ENCODE measurements at places on chromosomes 7 and 10.

GRCh38 chr7:40186586-40186985 lies 51.8 kb downstream of the SUGCT start:
- DNase-seq, result no peak

- no peak for DNase-seq
Measured at GRCh38 chr10:52216852-52217251, 97.2 kb upstream of the DKK1 start.

GRCh38 chr7:116933465-116933864 lies 19.8 kb upstream of the ST7 start:
- no peak for DNase-seq

DNA sequence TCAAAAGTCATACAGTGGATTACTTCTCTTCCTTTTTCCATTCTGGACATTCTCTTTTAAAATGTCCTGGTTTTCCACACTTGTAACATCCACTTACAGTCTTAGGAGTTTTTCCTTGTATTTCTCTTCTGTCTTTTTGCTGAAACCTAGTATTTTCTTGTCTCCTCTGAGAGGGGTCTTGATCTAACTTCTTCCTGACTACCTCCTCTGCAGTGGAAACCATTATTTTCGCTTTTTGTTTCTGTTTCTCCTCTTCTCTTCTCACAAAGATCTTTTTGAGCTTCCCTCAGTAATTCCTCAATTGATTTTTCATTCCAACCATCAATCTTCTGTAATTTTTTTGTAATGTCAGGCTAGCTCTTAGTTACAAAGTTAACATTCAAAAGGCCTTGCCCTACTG lies 23.7 kb upstream of the ELOVL3 start:
- no peak for DNase-seq

GRCh38 chr10:13247246-13247645 lies 13.1 kb upstream of the UCMA start:
- no peak for DNase-seq

DNA sequence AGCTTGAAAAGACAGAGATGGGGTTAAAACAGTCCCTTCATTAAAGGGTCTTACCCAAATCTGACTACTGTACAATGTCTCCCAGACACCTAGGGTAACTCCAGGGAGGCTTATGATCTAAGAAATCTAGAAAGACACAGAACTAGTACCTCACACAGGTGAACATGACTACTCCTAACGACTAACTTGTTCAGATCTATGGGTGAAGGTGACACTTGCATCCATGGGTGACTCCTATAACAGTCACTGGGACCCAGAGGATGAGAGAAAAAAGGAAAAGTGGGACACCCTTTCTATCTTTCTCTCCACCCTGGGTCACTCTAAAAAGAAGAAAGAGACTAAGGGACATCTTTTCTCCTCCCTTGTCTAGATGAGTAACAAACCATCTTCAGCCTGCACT lies 19.2 kb downstream of the AKR1C8 start:
- no peak for DNase-seq

DNA sequence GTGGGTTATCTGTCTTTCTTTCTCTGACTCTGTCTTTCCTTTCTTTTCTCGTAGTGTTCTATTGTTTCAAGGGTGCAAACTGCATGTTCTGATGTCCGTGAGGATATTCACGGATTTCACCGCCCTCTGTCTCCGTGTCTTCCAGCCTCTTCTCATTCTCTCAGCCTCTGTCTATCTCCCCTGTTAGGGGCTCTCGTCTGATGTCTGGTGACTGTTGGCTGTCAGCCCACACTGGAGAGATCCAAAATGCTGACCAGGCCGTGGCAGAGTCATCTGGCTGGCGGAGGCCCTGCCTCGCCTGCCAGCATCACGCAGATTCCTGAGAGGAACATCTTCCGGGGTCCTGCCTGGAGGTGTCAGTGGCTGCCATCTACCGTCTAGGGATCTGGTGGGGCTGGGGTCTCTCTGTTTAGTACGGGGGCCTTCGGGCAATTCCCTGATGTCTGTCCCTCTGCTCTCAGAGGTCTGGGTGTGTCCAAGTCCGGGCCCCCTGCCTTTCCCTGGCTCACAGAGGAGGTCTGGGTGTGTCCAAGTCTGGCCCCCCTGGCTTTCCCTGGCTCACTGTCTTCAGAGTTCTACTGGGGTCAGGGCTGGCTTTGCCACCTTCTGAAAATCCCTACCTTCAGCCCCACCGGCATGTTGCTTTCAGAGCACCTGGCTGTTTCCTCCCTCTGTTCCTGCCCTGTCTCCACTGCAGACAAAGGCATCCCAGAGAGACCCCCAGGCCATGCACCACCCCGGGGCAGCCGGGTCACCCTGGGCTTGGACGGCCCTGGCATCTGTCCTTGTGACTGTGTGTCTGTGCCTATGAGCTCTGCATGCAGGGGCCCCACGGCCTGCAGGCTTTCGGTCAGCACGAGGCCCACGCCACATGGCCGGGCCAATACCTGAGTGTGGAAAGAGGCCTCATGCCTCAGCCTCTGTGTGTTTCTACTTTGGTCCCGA lies 14.0 kb upstream of the SCART1 start:
- DNase-seq, result no peak

Measured in T-helper 17 cell (primary cell).